Caco-2 (cell line): ENCODE measurements at places on chromosomes 11 and 22. TPM values are rescaled to one million over a fixed set of nuclear protein-coding genes. Genes with fewer than 3 reads are reported as not detected.

DNA sequence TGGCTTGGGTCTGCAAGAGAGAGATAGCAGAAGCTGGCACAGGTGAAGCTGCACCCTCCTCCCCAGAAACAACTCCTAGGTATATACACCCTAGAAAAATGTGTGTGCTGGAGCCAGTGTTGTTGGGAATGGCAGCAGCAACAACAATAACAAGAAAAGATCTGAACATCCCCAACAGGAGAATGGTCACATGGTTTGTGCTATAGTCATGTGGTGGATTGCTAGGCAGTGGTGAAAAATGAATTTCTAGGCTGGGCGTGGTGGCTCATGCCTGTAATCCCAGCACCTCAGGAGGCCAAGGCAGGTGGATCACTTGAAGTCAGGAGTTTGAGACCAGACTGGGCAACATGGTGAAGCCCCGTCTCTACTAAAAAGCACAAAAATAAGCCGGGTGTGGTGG lies 31.0 kb upstream of the FGF19 start:
- no peak for DNase-seq

- no peak for DNase-seq
Measured at GRCh38 chr11:9972989-9973388, 309.1 kb downstream of the SWAP70 start.

GRCh38 chr11:92152245-92152644 lies 72.4 kb upstream of the FAT3 start:
- DNase-seq, result peak; percentile 39

- DNase-seq, result no peak
Measured at GRCh38 chr11:45931739-45932138, 9.3 kb downstream of the LARGE2 start.

GRCh38 chr11:114322934-114323333 lies 26.7 kb downstream of the NNMT start:
- no peak for DNase-seq

- no peak for DNase-seq
Measured at GRCh38 chr11:134999590-134999989, 587.5 kb upstream of the B3GAT1 start.

DNA sequence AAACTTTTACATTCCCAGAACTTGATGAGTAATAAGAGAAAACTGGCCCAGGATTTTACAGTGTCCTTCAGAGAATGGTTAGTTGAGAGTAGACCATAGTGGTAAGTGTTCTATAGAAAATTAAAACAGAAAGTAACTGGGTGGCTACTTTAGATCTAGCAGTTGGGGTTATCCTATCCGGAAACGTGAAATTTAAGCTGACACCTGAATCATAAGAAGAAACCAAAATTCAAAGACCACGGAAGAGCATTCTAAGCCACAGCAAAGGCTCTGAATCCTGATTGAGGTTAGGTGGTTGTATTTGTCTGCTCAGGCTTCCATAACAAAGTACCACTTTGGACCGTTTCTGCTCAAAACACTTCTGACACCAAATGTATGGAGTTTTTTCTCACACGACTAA lies 34.0 kb downstream of the TTC17 start:
- DNase-seq, result no peak

The RNF26 gene
- 85.8 and 92.7 TPM in 2 replicates for total RNA-seq
